ENCODE measurements at places on chromosomes 3 and 15. TPM values are rescaled to one million over a fixed set of nuclear protein-coding genes. Genes with fewer than 3 reads are reported as not detected.

- DNase-seq: peak; percentile 62
These were observed 1.4 kb upstream of the MAGEL2 start for GRCh38 chr15:23648920-23649515.

DNA sequence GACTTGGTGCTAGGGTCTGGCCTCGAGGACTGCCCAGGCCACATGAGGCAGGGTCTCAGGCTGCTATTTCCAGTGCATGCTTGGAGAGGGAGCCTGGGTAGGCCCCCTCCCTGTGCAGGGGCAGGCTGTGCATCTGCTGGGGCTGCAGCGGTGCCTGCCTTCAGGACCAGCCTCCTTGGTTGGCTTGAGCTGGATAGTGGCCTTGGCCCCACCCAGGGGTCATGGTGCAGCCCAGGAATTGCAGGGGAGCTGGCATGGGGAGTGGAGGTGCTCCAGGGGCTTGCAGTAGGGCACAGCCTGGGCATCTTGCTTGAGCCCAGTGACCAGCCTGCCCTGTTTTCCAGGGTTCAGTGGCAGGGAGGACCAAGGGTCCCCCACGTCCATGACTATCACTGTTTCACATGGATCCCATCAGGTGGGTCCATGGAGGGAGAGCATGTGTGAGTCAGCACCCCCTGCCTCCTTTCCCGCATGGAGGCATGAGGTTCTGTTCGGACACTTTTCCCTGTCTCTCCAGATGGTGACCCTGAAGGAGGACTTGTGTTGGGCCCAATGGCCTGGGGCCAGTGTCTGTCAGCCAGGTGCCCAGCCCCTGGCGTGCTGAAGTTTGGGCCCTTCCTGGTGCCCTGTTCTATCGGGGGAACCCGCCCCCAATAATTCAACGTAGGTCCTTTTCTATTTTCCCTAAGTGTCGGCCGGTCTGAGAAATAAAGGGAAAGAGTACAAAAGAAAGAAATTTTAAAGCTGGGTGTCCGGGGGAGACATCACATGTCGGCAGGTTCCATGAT is 218.6 kb downstream of the SNRPN start:
- DNase-seq: no peak

DNA sequence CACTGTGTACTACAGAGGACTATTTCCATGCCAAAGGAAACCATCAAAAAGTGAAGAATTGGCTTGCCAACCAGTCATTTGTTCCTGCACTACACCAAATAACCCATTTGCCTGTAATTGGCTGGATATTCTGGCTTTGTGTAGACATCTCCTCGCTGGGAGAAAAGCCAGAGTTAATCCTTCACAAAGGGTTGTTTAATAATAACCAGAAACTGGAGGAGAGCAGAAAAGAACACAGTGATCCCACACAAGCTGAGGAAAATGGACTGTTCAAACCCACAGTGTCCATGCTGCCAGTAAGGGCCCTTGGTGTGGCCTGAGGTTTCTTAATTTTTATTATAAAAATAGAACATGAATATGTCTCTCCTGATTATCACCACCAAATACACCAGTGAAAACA is 294.0 kb downstream of the RORA start:
- no peak for DNase-seq

CYP1A1 gene
- total RNA-seq: 2.0 TPM

- DNase-seq: no peak
These were observed 10.2 kb upstream of the LHFPL4 start for GRCh38 chr3:9563851-9564250.

GRCh38 chr15:40232625-40233070 is 6.2 kb upstream of the PAK6 start:
- no peak for DNase-seq

DNA sequence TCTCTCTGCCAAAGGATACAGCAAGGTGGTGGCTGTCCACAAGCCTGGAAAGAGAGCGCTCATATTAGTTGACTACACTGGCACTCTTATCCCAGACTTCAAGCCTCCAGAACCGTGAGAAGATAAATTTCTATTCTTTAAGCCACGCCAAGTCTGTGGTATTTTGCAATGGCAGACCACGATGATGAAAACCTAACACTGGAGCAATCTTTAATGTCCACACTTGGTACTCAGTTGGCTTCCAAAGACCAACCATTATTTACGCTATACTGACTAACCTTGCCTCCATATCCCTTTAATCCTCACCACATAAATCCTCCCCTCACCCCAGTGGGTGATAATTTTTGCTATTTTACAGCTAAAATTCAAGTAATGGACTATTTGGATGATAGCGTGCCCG is 16.9 kb upstream of the LACTB start:
- no peak for DNase-seq

MANF gene
- total RNA-seq: 124 TPM

DNA sequence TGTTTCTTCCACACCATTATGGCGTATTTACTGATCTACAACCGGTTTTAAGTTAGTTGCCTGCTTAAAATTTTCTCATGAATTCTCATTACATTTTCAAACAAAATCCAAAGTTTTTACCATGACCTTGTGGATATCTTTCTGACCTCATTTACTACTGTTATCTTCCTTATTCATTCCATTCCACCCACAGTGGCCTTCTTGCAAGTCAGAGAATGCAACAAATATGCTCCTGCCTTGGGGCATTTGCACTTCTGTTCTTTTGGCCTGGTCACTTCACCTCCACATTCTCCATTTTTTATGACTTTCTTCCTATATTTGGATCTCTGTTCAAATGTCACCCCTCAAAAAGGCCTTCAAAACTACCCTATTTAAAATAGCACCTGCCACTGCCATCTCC is 8.8 kb upstream of the SLC15A2 start:
- DNase-seq: no peak

AP3S2 gene
- total RNA-seq: 12.4 TPM

DNA sequence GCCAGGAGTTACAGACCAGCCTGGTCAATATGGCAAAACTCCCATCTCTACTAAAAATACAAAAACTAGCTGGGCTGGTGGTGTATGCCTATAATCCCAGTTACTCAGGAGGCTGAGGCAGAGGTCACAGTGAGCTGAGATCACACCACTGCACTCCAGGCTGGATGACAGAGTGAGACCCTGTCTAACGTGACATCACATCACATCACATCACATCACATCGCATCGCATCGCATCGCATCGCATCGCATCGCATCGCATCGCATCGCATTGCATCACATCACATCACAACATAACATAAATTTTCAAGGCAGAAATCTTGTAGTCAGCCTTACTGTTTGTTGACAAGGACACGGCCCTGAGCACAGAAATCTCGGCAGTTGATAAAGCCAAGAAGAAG is 44.4 kb downstream of the RBM6 start:
- no peak for DNase-seq

DNA sequence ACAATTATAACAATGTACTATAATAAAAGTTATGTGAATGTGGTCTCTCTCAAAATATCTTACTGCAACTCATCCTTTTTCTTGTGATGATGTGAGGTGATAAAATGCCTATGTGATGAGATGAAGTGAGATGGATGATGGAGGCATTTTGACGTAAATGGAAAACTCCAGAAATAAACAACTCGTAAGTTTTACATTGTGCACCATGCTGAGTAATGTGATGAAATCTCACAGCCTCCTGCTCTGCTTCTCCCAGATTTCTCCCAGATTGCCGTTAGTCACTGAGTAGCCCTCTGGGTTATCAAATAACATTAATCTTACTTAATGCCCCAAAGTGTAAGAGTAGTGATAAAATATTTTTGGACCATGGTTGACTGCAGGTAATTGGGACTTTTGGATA is 64.8 kb upstream of the SLCO2A1 start:
- DNase-seq: no peak

DNA sequence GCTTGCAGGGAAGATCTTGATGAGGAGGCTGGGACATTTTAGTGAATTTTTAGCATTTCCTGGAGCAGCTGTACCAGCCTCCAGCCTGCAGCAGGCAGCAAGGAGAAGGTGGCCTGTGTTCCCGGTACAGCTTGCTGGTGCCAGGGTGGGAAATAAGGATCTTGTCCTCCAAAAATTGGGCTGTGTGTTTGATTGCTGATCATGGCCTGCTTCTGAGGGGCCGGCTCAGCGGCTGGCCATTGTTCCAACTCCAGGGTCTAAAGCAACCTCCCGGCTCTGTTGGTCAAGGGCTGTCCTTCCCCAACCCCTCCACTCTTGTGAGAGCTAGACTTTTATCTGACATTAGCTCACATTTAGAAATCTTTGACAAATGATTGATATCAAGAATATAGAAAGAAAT is 5.0 kb downstream of the CFAP100 start:
- no peak for DNase-seq

DNA sequence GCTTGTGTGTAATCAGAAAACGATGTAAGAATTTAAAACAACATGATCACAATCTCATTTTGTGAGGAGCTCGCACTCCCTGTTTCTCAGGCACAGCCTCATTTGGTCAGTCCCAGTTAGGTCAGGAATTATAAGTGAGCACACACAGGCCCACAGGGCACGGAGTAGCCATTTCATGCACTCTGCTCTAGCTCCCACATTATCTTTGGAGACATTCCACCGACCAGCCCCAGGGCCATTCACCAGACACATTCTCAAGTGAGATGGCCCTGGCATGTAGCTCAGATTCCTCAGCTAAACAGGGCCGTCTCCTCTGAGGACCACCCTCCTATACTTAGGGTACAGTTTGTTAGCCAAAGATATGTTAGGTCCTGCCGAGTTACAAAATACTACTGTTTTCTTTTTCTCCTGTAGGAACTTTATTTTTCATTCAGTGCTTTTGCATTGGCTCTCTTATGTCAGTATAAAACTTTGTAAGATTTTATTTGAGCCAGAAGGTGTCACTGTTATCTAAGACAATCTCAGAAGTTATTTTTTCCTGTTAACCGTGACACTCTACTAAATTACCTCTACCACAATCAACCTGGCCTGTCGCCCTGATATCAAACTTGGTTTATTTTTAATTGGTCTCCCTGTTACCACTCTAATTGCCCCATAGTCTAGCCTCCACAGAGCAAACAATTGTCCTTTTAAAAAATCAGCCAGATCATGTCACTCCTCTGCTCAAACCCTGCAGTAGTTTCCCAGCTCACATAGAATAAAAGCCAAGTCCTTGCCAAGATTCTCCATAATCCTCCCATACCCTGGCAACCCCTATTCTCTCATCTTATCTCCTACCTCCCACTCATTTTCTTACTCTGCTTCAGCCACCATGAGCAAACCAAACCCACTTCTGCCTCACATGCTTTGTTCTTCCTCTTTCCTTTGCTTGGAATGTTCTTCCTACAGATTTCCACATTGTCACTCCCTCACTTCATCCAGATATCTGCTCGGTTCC is 105.7 kb downstream of the PPP2R3A start:
- no peak for DNase-seq

DNA sequence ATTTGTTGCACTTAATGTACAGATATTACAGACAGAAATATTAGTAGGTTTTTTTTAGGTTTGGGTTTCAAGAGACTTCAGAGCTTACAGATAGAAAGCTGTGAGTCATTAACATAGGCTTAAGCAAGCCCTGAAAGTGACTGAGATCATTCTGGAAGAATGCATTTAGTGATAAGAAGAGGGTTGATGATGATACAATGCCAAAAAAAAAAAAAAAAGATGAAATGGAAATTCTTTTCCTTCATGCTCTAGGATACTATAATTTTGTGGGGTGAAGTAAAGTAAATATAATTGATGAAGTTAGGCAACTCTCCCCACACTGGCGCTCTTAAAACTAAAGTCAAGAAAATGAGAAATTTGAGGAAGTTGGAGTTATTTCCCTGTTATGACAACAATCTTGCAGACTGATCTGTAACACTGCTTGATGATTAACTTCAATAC is 169.4 kb upstream of the ZNF385D start:
- no peak for DNase-seq

GRCh38 chr3:108200578-108200977 is 21.6 kb downstream of the IFT57 start:
- DNase-seq: no peak

- peak; percentile 65 for DNase-seq
These were observed 18.4 kb downstream of the KLF13 start for GRCh38 chr15:31344823-31345605.

DNA sequence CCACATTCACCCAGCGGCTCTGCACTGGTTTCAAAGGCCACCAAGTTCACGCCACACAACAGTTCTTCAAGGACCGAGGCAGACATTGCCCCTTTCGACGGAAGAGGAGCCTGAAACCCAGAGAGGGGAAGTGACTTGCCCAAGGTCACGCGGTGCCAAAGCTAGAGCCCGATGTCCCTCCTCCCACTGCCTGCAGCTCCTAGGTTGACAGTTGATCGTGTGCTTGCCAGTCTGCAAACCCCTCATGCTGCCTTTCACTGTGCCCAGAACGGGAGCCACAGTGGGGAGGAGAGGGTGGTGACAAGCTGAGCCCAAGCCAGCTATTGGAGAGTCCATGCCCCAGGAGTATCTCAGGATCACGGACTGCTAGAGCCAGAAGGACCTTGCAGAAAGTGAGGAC is 230.9 kb downstream of the XXYLT1 start:
- DNase-seq: no peak

DNA sequence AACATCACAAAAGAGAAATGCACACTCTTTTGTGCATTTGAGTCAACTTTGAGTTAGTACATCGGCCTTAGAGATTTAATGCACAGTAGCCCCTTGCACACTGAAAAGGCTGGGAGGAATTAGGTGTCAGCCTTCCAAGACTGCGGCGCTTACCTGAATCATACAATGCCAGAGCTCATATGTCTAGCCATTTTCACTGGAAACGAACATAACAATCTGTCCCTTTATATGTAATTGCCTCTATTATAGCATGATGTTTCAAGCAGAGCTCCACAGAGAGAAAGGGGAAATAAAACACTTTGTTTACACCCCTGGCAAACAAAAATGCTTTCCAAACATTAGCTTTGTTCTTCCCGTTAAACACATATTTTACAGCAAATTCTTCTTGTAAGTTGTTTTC is 315.7 kb upstream of the SLCO3A1 start:
- no peak for DNase-seq

SUSD5 gene
- not detected for total RNA-seq

DNA sequence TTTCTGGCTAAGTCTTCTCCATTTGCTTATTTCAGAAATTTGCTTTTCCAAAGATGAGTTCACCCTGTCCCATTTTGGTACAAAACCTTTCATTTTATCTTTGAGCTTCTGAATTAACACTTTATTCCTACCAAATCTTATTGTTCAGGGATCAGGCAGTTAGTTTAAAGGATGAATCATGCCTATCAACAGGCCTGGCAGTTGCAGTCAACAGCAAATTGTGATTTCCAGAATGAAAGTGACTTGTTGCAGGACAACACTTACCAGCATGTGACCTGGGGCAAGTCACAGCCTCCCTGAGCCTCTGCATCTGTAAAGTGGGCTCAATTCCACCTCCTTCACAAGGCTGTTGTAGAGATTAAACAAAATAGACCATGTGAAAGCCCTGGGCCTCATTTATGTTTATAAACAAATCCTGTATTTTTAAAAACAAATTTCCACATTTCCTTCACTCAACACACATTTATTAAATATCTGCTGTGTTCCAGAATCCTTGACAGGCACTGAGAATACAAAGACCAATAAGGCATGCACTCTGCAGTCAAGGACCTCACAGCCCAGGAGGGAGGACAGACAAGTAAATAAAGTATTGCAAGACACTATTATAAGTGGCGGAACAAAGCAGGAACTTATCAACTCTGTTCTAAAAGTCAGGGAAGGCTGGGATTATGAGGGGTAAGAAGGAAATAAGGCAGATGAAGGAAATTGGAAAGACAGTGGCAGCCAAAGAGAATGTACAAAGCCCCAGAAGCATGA is 359.1 kb upstream of the IL12A start:
- DNase-seq: no peak

TMEM212 gene
- not detected for total RNA-seq

GRCh38 chr3:190003681-190004123 is 117.0 kb downstream of the P3H2 start:
- no peak for DNase-seq
